ENCODE measurements at places on chromosomes 2 and 18. TPM values are rescaled to one million over a fixed set of nuclear protein-coding genes. Genes with fewer than 3 reads are reported as not detected.

Gene TMEM200C
- not detected for total RNA-seq

Gene TBR1
- not detected for total RNA-seq

Gene PTPN4
- total RNA-seq: 149 TPM

Gene GULP1
- not detected for total RNA-seq

Gene CASP8
- 191 TPM for total RNA-seq

Gene ANKRD44
- 232 TPM for total RNA-seq

Gene KCNJ3
- total RNA-seq: not detected

Gene BUB1
- 3.2 TPM for total RNA-seq

Gene PMAIP1
- total RNA-seq: 111 TPM

Gene MARCHF4
- total RNA-seq: not detected

Gene C1QL2
- not detected for total RNA-seq

Gene IL37
- not detected for total RNA-seq

Gene PIEZO2
- not detected for total RNA-seq

Gene TNS1
- total RNA-seq: 0.80 TPM

Gene OTOS
- total RNA-seq: not detected

Gene PLEKHH2
- total RNA-seq: 0.75 TPM

Gene NEU4
- 9.4 TPM for total RNA-seq

Gene TACR1
- not detected for total RNA-seq

Gene PPP1R1C
- not detected for total RNA-seq

Gene NEB
- total RNA-seq: 1.7 TPM

Gene DLGAP1
- total RNA-seq: 3.9 TPM

Gene WDR7
- 62.2 TPM for total RNA-seq

Gene NTSR2
- not detected for total RNA-seq

Gene RHOB
- 62.9 TPM for total RNA-seq

Gene B3GNT2
- total RNA-seq: 43.9 TPM

Gene WDFY1
- 36.9 TPM for total RNA-seq

Gene ANKRD30BL
- not detected for total RNA-seq

Gene TMEM169
- total RNA-seq: 1.6 TPM

Gene BMP10
- not detected for total RNA-seq
